Lung microvascular endothelial cell (primary cell): ENCODE measurements at places on chromosomes 13 and 19.

DNA sequence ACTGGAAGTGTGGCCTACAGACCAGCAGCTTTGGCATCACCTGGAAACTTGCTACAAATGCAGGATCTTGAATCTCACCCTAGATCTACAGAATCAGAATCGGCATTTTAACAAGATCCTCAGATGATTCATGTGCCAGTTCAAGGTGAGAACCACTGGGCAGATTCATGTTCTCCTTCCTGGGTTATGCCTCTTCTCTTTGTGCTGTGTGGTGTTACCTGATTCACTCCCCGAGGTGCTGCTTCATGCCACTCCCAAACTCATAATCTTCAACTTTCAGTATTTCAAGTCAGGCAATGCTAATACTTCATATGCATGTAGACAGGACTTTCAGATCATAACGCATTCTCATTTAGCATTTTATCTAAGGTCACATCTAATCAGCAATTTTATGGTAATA lies 427.7 kb downstream of the FOXO1 start:
- DNase-seq, result no peak

DNA sequence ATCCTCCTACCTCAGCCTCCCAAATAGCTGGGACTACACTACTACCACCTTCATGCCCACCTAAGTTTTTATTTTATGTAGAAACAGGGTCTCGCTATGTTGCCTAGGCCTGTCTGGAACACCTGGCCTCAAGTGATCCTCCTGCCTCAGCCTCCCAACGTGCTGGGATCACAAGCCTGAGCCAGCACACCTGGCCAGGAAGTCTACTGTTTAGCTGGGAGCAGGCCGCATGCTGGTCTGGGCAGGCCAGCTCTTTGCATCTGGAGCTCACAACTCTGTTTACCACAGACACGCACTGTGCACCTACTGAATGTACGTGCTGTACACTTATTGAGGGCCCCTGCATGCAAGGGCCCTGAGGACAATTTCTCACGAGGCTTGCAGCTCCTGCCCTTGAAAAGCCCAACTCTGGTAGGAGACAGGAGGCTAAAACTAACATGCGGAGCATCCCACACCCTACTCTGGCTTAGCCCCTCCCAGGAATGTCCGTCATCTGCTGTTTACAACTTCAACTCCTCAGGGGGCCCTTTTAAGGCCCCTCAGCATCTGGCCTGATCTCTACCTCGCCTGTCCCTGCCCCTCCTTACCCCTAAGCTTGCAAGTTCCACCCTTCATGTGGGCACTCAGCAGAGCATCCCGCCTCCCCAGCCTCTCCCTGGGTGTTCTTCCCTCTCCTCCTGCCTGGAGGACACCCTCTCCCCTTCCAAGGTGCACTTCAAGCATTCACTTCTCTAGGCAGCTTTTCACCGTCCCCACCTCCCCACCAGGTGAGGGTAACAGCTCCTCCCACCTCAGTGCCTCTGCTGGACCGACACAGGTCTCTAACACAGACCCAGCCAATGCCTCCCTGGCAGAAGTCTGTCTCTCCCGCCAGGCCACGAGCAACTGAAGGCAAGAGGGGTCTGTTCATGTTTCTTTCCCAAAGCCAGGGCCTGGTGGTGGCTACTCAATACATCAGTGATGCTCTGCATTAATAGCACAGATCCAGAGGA lies 114.2 kb upstream of the UQCRFS1 start:
- no peak for DNase-seq

DNA sequence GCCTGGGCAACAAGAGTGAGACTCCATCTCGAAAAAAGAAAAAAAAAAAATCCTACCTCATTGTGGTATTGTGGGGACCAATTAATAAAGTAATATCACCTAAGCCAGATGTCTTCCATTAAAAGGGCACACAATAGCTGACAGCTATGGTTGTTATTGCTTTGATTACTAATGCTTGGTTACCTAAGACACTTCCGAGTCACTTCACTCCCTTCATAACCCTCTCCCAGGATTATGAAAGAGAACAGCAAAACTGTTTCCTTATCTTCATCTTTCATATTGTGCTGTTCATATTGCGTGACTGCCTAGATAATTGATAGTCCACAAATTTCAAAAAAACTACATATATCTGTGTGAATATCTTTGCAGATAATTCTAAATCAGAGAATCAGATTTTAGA lies 10.3 kb upstream of the HSPH1 start:
- peak; percentile 49 for DNase-seq

- no peak for DNase-seq
These were observed 582.5 kb downstream of the EFNB2 start for GRCh38 chr13:105952973-105953290.

GRCh38 chr19:9871626-9872338 lies 36.7 kb downstream of the PIN1 start:
- DNase-seq, result no peak

DNA sequence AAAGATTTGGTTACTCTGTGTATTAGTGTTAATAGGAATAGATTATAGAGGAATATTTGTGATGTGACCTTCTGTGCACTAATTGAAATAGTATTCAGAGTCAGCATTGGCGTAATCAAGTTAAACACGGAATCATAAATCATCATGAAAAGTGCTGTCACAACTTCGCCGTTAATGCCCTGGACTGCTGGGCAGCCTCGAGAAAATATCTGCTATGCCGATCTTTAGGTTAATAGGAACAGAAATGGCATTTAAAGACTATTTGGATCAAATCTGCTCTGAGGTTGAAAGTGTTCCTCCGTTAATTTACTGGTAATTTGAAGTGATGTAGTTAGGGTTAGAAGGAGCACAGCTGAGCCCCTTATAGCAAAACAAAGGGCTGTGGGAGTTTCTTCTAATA lies 219.0 kb downstream of the MZT1 start:
- no peak for DNase-seq

DNA sequence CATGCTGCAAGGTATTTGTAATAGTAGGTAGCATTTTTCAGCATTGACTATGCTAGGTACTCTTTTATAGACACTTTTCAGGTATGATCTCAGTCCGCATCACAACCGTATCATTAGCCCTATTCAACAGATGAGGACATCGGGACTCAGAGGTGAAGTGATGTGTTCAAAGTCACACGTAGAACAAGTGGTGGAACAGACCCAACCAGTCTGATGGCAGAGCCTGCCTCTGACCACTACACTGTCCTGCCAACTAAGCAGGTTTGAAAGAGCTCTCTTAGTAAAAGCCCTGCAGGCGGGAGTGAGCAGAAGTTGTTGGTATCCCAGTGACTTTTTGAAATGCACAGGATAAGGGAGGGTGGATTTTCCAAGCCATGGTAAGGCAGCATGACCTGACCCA lies 20.2 kb downstream of the PAF1 start:
- no peak for DNase-seq
